Karpas-422 (cell line): ENCODE measurements at places on chromosomes 3 and 15. TPM values are rescaled to one million over a fixed set of nuclear protein-coding genes. Genes with fewer than 3 reads are reported as not detected.

GRCh38 chr3:112469671-112470070, 29.6 kb downstream of the BTLA start:
- DNase-seq, result no peak
- H3K27me3 ChIP-seq, result no peaks in the 10 kb centered on the region
- H3K4me3 ChIP-seq, result no peak overlapping the region
- H3K36me3 ChIP-seq, result no peaks in the 10 kb centered on the region
- no peak overlapping the region for H3K27ac ChIP-seq

FOXB1 gene
- total RNA-seq, result not detected in 2 replicates

DNA sequence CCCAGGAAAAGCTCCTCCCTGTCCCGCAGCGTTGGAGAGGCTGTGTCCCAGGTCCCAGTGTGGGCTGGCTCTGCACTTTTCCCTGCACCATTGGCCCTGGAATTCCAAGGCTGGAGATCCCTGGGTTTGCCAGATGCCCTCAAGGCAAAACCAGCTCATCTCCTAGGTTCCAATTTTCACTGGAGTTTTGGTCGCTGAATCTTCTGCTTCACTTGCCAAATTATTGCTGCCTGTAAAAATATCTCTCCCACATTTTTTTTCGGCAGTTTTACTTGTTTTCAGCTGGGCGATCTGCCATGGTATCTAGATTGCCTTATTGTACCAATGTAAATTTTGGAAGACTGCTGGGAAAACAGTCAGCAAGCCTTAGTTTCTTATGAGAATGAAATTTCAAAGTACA, 150.9 kb upstream of the ATP10A start:
- no peak overlapping the region for H3K27ac ChIP-seq
- H3K27me3 ChIP-seq, result no peaks in the 10 kb centered on the region
- H3K36me3 ChIP-seq, result no peaks in the 10 kb centered on the region
- no peak for DNase-seq
- H3K4me3 ChIP-seq, result no peak overlapping the region
- H3K4me1 ChIP-seq, result no peaks in the 10 kb centered on the region

DNA sequence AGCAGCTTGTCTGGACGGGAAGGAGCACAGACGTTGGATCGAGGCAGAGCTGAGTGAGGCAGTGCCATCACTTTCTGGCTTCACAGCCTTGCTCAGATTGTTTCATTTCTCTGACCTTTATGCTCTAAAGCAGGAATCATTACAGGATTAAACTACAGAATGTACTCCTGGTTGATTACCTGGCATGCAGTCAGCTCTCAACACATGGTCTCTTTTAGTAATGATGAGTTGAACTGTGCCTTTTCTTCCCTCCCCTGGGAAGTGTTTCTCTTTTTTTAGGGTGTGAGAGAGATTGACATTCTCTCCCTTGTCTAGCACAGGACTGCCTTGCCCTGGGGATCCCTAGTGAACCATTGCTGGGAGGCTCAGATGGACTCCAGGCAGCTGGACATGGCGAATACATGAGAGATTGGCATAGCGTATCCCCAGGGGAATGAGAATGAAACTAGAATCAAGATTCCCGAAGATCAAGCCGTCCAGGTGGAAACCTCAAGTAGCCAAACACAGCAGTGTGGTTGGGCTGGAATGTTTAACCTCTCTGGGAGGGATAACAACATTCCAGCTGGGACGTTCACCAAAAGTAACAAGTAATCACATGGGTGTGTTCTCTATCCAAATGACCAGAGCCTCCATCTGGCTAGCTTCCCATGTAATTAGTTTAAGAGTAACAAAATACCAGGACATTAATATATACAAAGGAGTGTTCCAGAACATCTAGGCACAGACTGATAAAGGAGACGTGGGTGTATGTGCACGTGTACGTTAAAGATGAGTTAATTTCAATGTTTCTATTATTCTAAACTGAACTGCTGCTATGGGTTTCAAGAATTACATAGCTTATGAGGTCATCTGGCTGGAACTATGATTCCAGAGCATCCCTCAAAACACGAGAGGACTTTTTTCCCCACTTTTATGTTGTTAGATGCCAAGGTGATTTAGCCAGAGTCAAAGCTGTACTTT, 118.6 kb upstream of the NR2E3 start:
- no peaks in the 10 kb centered on the region for H3K4me1 ChIP-seq
- no peaks in the 10 kb centered on the region for H3K36me3 ChIP-seq
- no peak overlapping the region for H3K27ac ChIP-seq
- no peak for DNase-seq

- no peak overlapping the region for H3K4me3 ChIP-seq
- DNase-seq, result no peak
- no peaks in the 10 kb centered on the region for H3K27me3 ChIP-seq
- H3K4me1 ChIP-seq, result peaks cover 60% of the 10 kb centered on the region
- peak overlapping the region; percentile 0; the same call in 1 of the 2 replicates for H3K27ac ChIP-seq
Measured at GRCh38 chr3:39910826-39911464, 101.5 kb downstream of the MYRIP start.

ITIH4 gene
- 11.1 and 14.3 TPM in 2 replicates for total RNA-seq

PCOLCE2 gene
- not detected in 2 replicates for total RNA-seq

DNA sequence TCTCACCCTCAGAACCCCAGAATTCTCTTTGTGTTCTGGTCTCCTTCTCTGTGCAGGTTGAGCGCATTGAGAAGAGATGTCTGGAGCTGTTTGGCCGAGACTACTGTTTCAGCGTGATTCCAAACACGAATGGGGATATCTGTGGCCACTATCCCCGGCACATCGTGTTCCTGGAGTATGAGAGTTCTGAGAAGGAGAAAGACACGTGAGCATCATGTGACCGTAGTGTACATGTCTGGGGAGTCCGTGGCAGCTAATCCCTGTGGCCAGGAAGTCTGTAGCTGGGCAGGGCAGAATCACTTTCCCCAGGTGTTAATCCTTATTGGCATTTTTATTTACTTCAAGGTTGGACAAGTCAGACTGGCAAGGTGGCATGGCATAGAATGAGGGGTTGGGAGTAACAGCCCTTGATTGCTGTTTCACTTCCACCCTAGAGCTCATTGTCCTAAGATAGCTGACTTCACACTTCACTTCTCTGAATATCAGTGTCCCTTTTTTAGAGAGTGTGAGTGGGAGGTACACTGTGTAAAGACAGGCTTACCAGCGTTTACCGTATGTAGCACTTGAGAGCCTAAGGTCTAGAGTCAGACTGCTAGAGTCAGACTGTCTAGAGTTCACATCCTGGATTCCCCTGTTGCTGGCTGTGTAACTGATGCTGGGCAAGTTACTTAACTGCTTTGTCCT, 4.4 kb downstream of the MTMR14 start:
- no peaks in the 10 kb centered on the region for H3K27me3 ChIP-seq
- no peak overlapping the region for H3K4me3 ChIP-seq
- peaks cover 16% of the 10 kb centered on the region for H3K36me3 ChIP-seq
- DNase-seq, result peak; percentile 46

ATP11B gene
- 101 and 167 TPM in 2 replicates for total RNA-seq

- H3K4me3 ChIP-seq, result no peak overlapping the region
- H3K36me3 ChIP-seq, result no peaks in the 10 kb centered on the region
- H3K4me1 ChIP-seq, result no peaks in the 10 kb centered on the region
- H3K27me3 ChIP-seq, result no peaks in the 10 kb centered on the region
Measured at GRCh38 chr3:76222201-76222600, 436.9 kb upstream of the ZNF717 start.

DNA sequence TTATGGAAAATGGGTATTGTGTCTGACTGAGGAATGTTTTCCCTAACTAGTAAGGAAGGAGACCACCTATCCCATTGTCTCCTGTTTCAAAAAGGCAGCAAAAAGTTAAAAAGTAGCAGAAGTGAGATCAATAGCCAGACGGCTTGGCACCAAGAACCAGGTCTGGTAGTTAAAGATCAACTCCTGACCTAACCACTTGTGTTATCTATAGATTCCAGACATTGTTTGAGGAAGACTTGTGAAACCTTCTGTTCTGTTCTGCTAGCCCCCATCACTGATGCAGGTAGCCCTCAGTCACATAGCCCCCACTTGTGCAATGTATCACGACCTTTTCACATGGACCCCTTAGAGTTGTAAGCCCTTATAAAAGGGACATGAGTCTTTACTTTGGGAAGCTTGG, 46.3 kb upstream of the C2CD4B start:
- no peaks in the 10 kb centered on the region for H3K4me1 ChIP-seq
- H3K27ac ChIP-seq, result no peak overlapping the region
- H3K36me3 ChIP-seq, result no peaks in the 10 kb centered on the region
- DNase-seq, result no peak

ATP13A5 gene
- not detected in 2 replicates for total RNA-seq

GRCh38 chr3:34111361-34111760, 312.9 kb downstream of the PDCD6IP start:
- 0 out of 2 replicates have a peak overlapping the region, but pooled peaks have one; percentile 20 for H3K27ac ChIP-seq
- no peak for DNase-seq
- no peaks in the 10 kb centered on the region for H3K36me3 ChIP-seq
- H3K4me1 ChIP-seq, result peaks cover 51% of the 10 kb centered on the region
- no peak overlapping the region for H3K4me3 ChIP-seq
- H3K27me3 ChIP-seq, result no peaks in the 10 kb centered on the region

- H3K4me3 ChIP-seq, result no peak overlapping the region
- no peaks in the 10 kb centered on the region for H3K4me1 ChIP-seq
- H3K27ac ChIP-seq, result no peak overlapping the region
- peaks cover 15% of the 10 kb centered on the region; the same call in 1 of the 2 replicates for H3K36me3 ChIP-seq
- DNase-seq, result no peak
Measured at GRCh38 chr3:45544717-45545296, 49.7 kb upstream of the LIMD1 start.

DNA sequence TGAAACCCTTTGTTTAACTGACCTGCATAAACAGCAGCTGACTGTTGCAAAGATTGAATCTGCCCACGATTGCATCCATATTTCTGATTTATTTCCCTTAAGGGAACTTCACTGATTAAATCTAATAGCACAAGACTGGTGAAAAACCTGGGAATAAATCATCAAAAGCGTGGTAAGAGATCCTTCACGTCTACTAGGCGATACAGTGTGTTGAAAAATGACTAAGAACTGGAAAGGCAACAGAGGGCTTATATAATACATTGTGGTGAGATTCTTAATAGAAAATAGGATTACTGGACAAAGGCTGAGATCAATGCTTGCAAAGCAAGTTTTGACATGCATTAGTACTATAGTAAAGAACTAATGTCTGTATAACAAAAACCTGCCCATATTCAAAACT, 49.0 kb downstream of the POLQ start:
- no peak overlapping the region for H3K4me3 ChIP-seq
- no peak for DNase-seq
- H3K27ac ChIP-seq, result no peak overlapping the region
- no peaks in the 10 kb centered on the region for H3K27me3 ChIP-seq
- H3K4me1 ChIP-seq, result no peaks in the 10 kb centered on the region

DNA sequence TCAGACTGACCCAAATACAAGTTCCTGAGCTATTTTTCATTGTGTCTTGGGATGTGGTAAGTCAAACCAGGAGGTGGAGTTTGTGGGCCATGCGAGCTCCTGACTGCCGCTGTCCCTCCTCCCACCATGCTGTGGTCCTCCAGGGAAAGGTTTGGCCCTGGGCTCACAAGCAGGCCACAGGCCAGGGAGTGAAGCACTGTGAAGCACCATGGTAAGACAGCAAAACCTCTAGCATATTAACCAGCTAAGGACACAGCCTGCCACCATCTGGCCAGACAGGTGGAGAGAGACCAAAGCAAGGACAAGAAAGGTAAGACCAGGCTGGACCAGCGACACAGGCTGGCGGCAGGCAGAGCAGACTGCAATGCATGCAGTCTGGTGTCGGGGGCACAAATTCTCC, 15.3 kb downstream of the RAB43 start:
- H3K36me3 ChIP-seq, result no peaks in the 10 kb centered on the region
- DNase-seq, result peak; percentile 53
- H3K27ac ChIP-seq, result no peak overlapping the region

- no peaks in the 10 kb centered on the region for H3K4me1 ChIP-seq
- no peak overlapping the region for H3K4me3 ChIP-seq
- no peaks in the 10 kb centered on the region for H3K27me3 ChIP-seq
- no peak overlapping the region for H3K27ac ChIP-seq
- no peak for DNase-seq
Measured at GRCh38 chr15:88262064-88262463, 5.5 kb upstream of the NTRK3 start.

- no peaks in the 10 kb centered on the region for H3K4me1 ChIP-seq
- no peaks in the 10 kb centered on the region for H3K36me3 ChIP-seq
- H3K27me3 ChIP-seq, result no peaks in the 10 kb centered on the region
- no peak overlapping the region for H3K4me3 ChIP-seq
Measured at GRCh38 chr3:60263191-60263590, 988.1 kb downstream of the FHIT start.

- peaks cover 42% of the 10 kb centered on the region for H3K4me1 ChIP-seq
- H3K27ac ChIP-seq, result peak overlapping the region; percentile 95
- DNase-seq, result peak; percentile 97
- H3K36me3 ChIP-seq, result peaks cover 23% of the 10 kb centered on the region
- peak overlapping the region; percentile 89 for H3K4me3 ChIP-seq
Measured at GRCh38 chr3:197734667-197735318, 1.9 kb downstream of the RUBCN start.

DNA sequence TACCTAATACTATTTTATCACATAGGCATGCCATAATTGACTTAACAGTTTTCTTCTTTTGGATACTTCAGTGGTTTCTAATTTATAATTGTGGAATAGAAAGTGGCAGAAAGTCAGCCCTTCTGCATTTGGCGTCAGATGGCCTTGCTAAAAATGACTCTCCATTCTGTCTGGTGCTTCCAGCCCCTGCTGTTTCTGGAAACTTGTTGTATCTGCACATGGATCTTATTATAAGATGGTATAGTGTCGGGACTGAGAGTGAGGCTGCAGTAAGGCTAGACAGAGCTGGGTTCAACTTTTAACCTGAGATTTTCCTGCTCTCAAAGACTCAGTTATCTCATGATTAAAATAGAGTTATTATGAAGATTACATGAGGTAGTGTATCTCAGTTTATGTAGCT, 74.8 kb upstream of the WDR72 start:
- no peaks in the 10 kb centered on the region for H3K27me3 ChIP-seq
- no peak overlapping the region for H3K27ac ChIP-seq
- no peaks in the 10 kb centered on the region for H3K4me1 ChIP-seq
- no peak overlapping the region for H3K4me3 ChIP-seq
- H3K36me3 ChIP-seq, result no peaks in the 10 kb centered on the region
- no peak for DNase-seq

DNA sequence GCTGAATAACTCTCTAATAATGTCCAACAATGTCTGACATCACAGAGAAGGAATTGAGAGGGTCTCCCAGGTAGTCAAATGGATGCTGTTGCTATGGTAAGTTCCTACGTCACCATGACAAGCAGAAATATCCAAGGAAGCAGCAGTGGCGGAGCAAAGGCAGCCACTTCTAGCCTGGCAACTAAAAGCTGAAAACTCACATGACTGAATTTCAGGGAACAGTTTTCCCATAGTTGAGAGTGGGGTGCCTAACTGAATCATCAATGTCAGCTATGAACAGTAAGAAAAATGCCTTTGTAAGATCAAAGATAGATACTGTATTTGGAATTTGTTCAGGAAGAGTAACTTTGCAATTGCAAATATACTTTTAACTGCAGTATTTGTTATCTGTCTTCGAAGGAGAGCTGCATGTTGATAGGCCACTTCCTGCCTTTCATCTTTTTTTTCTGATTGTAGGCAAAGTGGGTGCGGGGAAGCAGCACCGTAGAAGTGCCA, 161.7 kb downstream of the BBX start:
- H3K4me1 ChIP-seq, result peaks cover 20% of the 10 kb centered on the region
- DNase-seq, result no peak
- H3K36me3 ChIP-seq, result no peaks in the 10 kb centered on the region
- H3K4me3 ChIP-seq, result no peak overlapping the region
